Myometrial cell (primary cell): ENCODE measurements at places on chromosomes 11 and 22. TPM values are rescaled to one million over a fixed set of nuclear protein-coding genes. Genes with fewer than 3 reads are reported as not detected.

ASCL2 gene
- total RNA-seq = not detected in 2 replicates

MUC2 gene
- not detected in 2 replicates for total RNA-seq

PHOX2A gene
- 1.2 TPM in 1 of 2 replicates, not detected in the other for total RNA-seq

MMP13 gene
- total RNA-seq = not detected in 2 replicates

TMEM126B gene
- total RNA-seq = 50.2 and 60.3 TPM in 2 replicates

OR56A1 gene
- total RNA-seq = not detected in 2 replicates

KCNC1 gene
- not detected in 2 replicates for total RNA-seq

PKNOX2 gene
- under 0.01 TPM in 1 of 2 replicates, not detected in the other for total RNA-seq

KDM4D gene
- total RNA-seq = 0.53 and 0.58 TPM in 2 replicates

GDPD4 gene
- not detected in 2 replicates for total RNA-seq

TMPRSS5 gene
- 0.18 TPM in 1 of 2 replicates, not detected in the other for total RNA-seq

OR10A2 gene
- not detected in 2 replicates for total RNA-seq

OPCML gene
- not detected in 2 replicates for total RNA-seq

OR51A7 gene
- total RNA-seq = not detected in 2 replicates

GGTLC3 gene
- not detected in 2 replicates for total RNA-seq

RTN4R gene
- total RNA-seq = 2.8 and 4.0 TPM in 2 replicates

GAL3ST1 gene
- total RNA-seq = 0.18 and 0.29 TPM in 2 replicates

MPPED1 gene
- not detected in 2 replicates for total RNA-seq

SCN3B gene
- total RNA-seq = 0.18 TPM in 1 of 2 replicates, not detected in the other
